ENCODE measurements at places on chromosomes 6 and 20.
A peak's percentile ranks its signal among the peaks of the same experiment; 100 is the strongest.

DNA sequence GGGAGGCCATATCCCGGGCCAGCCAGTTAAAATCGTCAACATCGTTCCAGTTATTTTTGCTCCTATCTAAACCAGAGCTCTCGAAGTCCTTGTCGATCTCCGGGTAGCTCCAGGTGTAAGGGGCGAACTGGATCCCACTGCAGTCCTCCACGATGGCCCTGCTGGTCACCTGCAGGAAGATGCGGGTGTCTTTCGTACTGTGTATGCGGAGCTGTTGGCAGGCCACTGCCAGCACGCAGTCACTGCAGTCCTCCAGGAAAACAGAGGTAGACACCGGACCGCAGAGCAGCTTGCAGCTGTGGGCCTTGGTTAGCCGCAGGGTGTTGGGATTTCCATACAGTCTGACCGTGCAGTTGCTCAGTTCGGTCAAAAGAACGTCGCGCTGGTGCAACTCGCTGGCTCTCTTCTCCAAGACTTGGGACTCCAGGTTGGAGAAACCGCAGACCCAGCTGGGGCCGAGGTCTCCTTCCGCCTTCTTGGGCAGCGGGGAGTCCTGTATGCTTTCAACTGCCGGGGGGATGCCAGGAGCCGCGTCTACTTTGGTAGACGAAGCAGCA lies 742 bp downstream of the TBCC start:
- peak; percentile 64 for DNase-seq

DNA sequence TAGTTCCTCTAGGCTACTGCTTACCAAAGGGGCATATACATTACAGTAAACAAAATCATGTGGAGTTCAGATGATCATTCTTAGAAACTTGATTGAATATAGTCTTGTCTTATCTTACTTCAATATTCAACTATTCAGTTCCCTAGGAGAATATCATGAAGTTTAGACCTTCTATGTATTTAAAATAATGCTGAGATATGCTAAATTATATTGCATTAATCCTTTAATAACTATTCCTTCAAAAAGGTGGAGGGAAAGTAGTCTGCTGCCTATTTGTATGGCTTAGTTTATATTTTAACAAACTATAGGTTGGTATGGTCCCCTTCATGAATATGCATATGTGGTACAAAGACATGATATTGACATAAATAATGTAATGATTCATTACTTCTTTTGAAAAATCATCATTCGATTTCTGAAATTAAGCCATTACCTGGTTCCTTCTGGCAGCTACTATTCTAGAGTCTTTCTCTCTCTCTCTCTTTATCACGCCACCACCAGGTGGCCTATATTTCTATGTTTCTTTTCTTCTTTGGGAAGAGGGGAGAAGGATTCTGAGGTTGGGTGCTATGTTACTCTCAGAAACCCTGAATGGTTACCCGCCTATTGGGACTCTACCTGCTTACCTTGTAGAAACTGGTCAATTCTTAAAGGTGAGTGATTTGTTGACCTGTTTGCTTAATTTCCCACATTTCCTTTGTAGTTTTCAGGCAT lies 855.8 kb downstream of the HACE1 start:
- DNase-seq = no peak

DNA sequence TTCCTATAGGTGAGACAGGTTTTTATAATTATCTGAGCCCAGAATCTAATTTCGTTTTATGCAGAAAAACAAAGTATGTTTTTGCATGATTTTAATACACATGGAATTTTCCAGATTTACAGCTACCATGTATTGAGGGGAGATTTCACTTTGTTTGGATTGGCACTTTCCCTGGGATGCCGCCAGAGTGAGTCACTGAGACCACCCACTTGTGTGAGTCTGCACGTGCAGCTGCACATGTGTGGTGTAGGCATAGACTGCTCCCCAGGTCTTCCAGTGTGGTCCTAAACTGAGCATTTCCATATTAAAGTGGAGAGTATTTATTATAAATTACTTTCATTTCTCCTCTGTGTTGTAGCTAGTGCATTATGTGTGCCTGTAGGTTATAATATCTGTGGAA lies 186.8 kb downstream of the UBE3D start:
- DNase-seq = no peak

- DNase-seq = no peak
Measured at GRCh38 chr20:48456366-48457192, 371.2 kb downstream of the PREX1 start.

DNA sequence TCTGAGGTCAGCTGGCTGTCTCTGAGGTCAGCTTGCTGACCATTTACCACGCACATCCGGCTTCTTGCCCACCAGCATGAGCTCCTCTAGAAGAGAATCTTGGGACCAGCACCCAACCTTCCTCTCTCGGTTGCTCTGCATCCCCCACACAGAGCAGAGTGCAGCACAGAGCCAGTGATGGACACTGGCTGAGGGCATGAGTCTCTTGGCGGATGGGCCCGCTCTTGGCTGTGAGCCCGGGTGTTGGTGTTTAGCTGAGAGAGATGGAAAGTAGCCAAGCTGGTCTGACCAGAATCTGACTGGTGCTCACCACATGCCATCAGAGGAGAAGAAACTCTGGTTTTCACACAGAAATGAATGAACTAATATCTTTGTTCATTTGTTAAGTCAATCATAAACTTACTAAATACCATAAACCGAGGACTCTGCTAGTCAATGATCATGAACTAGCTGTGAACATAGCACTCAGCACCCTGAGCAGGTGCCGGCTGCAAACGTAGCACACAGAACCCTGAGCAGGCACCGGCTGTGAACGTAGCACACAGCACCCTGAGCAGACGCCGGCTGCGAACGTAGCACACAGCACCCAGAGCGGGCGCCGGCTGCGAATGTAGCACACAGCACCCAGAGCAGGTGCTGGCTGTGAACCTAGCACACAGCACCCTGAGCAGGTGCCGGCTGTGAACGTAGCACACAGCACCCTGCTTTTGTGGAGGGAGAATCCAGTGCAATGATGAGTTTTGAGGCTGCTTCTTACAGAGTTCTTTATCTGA lies 10.4 kb upstream of the THBS2 start:
- DNase-seq = no peak

DNA sequence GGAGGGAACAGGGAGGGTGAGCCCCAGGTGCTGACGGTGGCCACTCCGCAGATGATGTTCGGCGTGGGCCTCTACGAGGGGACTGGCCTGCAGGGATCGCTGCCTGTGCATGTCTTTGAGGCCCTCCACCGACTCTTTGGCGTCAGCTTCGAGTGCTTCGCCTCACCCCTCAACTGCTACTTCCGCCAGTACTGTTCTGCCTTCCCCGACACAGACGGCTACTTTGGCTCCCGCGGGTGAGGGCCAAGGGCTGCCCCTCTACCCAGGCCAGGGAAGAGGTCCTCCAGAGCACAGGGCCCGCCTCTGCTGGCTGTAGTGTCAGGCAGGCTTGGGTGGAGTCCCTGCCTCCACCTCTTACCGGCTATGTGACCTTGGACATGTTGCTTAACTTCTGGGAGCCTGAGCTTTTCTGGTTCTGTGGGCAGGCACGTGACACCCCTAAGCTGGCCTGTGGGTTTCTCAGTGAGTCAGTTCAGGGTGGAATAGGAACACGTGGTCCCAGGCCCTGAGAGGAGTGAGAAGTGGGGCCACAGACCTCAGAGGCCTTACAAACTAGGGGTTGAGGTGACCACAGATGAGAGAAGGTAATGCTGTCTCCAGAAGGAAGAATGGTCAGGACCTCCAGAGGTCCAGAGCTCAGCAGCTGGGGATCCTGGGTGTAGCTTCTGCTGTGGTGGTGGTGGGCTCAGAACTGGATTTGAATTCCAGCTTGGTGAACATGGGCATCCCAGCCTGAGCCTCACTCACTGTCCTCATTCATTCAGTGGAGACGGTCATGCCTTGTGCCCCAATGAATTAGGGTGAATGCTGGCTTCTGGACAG lies 11.9 kb downstream of the PCIF1 start:
- DNase-seq = no peak

- no peak for DNase-seq
Measured at GRCh38 chr20:19850198-19850533, 92.1 kb downstream of the RIN2 start.

DNA sequence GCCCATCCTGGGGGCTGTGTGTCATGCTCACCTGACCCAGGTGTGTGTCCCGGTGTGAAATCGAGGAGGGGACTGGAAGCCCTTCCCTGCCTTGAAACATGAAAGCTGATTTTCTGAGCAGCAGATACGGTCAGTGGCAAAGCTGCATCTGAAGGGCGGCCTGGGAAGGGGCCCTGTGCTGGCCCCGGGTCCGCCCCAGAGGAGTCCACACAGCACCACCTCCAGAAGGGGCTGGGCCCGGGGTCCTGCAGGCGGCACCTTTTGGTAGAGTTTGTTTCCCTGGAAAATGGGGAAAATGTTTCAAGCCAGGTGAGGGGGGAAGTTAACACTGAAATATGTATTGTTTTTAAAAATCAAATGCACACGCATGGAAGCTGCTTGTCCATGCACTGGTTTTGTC lies 20.8 kb downstream of the UCKL1 start:
- DNase-seq = no peak
